ENCODE measurements at places on chromosomes 6 and 20. TPM values are rescaled to one million over a fixed set of nuclear protein-coding genes. Genes with fewer than 3 reads are reported as not detected.
A peak's percentile ranks its signal among the peaks of the same experiment; 100 is the strongest.

DNA sequence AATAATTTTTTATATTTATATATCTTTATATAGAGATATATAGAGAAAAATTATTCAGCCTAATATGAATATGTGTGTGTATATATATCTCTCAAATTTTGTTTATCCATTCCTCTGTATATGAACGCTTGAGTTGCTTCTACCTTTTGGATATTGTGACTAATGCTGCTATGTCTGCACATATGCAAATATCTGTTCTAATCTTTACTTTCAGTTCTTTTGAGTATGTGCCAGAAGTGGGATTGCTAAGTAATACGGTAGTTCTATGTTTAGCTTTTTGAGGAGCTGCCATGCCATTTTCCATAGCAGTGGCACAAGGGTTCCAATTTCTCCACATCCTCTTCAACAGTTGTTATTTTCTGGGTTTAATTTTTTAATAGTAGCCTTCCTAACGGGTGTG is 72.8 kb upstream of the CEP85L start:
- H3K27ac ChIP-seq, result no peak overlapping the region
- no peaks in the 10 kb centered on the region for H3K27me3 ChIP-seq
- H3K4me3 ChIP-seq, result no peak overlapping the region
- H3K4me1 ChIP-seq, result peaks cover 11% of the 10 kb centered on the region
- H3K36me3 ChIP-seq, result no peaks in the 10 kb centered on the region

- H3K4me3 ChIP-seq, result no peak overlapping the region
- DNase-seq, result no peak
Measured at GRCh38 chr20:19821606-19822005, 63.5 kb downstream of the RIN2 start.

DNA sequence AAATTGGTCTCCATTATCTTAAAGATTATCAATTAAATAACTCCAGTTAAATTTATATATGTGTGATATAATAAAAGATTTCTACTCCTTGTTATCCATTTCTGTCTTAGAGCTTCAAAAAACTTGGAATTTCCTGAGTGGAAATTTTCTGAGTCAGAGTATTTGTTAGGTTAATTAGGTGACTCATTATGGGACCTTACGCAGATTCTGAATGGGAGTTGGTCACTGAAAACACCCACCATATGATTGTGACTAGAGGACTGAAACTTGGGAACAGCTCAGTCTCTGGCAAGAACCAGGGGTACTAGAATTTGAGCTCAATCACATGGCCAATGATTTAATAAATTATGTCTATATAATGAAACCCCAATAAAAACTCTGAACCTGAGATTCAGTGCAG is 125.4 kb upstream of the HMGCLL1 start:
- no peaks in the 10 kb centered on the region for H3K27me3 ChIP-seq
- H3K36me3 ChIP-seq, result no peaks in the 10 kb centered on the region
- H3K4me3 ChIP-seq, result no peak overlapping the region
- no peak for DNase-seq
- no peak overlapping the region for H3K27ac ChIP-seq
- H3K4me1 ChIP-seq, result no peaks in the 10 kb centered on the region

DNA sequence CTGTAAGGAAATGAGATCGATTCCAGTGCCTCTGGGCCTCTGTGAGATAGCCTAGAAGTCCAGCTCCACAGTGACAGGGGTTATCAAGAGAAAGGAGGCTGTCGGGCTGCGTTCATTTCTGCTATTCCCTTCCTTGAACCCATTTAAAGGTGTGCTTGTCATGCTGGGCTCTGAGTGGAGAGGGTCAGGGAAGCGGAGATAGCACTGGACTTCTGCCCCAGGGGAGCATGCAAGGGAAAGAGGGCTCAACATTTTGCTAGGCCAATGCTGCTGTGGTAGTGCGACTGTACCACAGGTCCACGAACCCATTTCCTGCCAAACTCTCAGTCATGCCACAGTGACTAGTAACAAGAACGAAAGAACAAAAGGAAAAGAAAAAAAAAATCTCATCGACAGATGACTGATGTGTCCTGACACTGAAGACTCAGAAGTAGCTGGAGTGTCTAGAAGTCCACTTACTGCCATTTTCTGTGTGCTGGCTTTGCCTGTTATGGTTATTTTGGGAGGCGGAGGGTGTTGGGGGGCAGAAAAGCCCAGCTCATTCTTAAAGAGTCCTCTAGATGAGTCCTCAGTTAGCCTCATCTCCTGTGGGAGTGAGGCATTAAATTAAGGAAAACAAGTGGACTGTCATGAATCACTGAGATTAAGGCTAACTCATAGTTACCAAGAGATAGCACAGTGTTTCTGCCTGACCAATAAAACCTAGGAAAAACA is 8.1 kb downstream of the NEDD9 start:
- peaks cover 38% of the 10 kb centered on the region for H3K4me1 ChIP-seq
- H3K27me3 ChIP-seq, result no peaks in the 10 kb centered on the region
- peak; percentile 91 for DNase-seq
- H3K36me3 ChIP-seq, result peaks cover 5% of the 10 kb centered on the region
- peak overlapping the region; percentile 10 for H3K4me3 ChIP-seq

- no peaks in the 10 kb centered on the region for H3K36me3 ChIP-seq
- no peak overlapping the region for H3K27ac ChIP-seq
Measured at GRCh38 chr20:62749851-62750445, 41.3 kb downstream of the NTSR1 start.

DNA sequence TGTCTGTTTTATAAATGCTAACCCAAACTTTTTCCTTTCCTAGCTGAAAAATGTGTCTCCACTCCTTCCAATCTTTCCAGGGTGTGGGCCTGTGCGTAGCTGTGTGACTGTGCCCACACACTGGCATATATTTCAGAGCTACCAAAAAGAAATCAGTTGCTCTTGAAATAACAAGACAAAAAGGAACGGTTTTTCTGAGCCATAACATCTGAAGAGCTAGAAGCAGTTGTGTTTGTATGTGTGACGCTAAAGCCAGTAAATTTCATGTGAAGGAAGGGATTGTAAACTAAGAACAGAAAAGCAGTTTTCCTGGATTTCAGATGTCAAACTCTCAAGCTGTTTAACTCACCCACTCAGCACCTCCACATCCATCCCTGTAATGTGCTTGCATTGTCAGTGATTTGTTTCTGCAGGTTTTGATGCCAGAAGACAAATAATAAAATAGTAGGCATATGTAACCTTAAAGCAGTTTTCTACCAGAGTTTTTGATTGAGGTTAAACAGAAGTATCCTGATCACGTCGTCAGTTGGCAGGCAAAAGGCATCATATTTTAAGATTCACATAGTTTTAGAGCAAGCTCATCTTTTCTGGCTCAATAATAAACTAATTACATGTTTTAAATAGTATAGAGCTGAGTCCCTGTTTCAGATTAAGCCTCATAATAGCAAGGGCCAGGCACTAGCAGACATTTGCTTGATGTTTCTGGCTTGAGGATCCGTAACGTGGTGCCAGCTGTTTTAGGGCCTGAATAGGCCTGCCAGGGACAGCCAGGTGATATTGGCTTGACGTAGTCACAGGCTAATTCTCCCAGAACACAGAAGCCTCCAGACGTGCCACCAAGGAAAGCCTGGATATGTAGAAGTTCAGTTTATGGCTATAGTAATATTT is 90.9 kb downstream of the FOXO3 start:
- H3K4me1 ChIP-seq, result peaks cover 75% of the 10 kb centered on the region
- H3K27ac ChIP-seq, result peak overlapping the region; percentile 96
- peak overlapping the region; percentile 34 for H3K4me3 ChIP-seq
- H3K27me3 ChIP-seq, result no peaks in the 10 kb centered on the region
- no peak for DNase-seq

GRCh38 chr6:154292066-154292465 is 64.5 kb downstream of the IPCEF1 start:
- no peaks in the 10 kb centered on the region for H3K27me3 ChIP-seq
- no peak for DNase-seq
- H3K4me1 ChIP-seq, result peaks cover 7% of the 10 kb centered on the region
- H3K4me3 ChIP-seq, result no peak overlapping the region
- no peak overlapping the region for H3K27ac ChIP-seq

DNA sequence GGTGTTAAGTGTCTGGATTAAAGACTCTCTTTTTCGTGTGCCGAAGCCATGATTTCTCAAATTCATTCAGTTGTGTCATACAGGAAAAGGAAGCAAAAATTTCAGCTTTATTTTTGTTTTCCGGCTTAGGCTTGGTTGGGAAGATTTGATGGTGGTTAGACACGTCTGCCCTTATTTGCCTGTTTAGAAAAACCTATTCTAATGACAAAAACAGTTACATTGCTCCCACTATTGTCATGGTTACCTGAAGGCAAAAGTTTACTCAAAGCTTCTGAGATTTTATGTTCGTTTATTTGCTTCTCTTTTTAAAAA is 982 bp downstream of the DNAJC5 start:
- H3K27me3 ChIP-seq, result no peaks in the 10 kb centered on the region
- peaks cover 15% of the 10 kb centered on the region for H3K4me1 ChIP-seq
- peak; percentile 83 for DNase-seq
- peak overlapping the region; percentile 62 for H3K27ac ChIP-seq

The ERVFRD-1 gene
- total RNA-seq, result not detected

The SYCP2 gene
- 1.4 TPM for total RNA-seq

The BHLHE23 gene
- not detected for total RNA-seq

The NKX2-2 gene
- not detected for total RNA-seq
